Activated CD8-positive, alpha-beta memory T cell treated with anti-CD3 and anti-CD28 coated beads for 36 hours (primary cell): ENCODE measurements at places on chromosomes 11 and 22. TPM values are rescaled to one million over a fixed set of nuclear protein-coding genes. Genes with fewer than 3 reads are reported as not detected.

The OR6T1 gene
- total RNA-seq, result not detected

The HBG1 gene
- not detected for total RNA-seq

The OR51E2 gene
- total RNA-seq, result not detected

The FIBP gene
- total RNA-seq, result 132 TPM

The CSF2RB gene
- 0.04 TPM for total RNA-seq

The DEFB131B gene
- not detected for total RNA-seq

The ANO5 gene
- total RNA-seq, result not detected

The OR8D4 gene
- total RNA-seq, result not detected

The ANKRD49 gene
- 18.3 TPM for total RNA-seq

The RIMBP3C gene
- total RNA-seq, result 0.25 TPM

The DUSP8 gene
- total RNA-seq, result 2.0 TPM

The OR8D1 gene
- not detected for total RNA-seq

The CLMP gene
- not detected for total RNA-seq

The GSTP1 gene
- 471 TPM for total RNA-seq

The TMEM191C gene
- 1.4 TPM for total RNA-seq

The MMP13 gene
- total RNA-seq, result not detected

The OR4C12 gene
- not detected for total RNA-seq

The ILK gene
- total RNA-seq, result 83.3 TPM

The OR4D11 gene
- not detected for total RNA-seq

The HBG2 gene
- total RNA-seq, result not detected

The SLC22A12 gene
- not detected for total RNA-seq

The KRTAP5-10 gene
- total RNA-seq, result not detected

The E2F8 gene
- total RNA-seq, result 13.3 TPM

The OR9I1 gene
- total RNA-seq, result not detected

The BCO2 gene
- 0.82 TPM for total RNA-seq

The POTEH gene
- not detected for total RNA-seq

The TMPRSS6 gene
- total RNA-seq, result 0.88 TPM

The LIPT2 gene
- total RNA-seq, result 4.9 TPM
